Caki2 (cell line): ENCODE measurements at places on chromosomes 3 and 15. TPM values are rescaled to one million over a fixed set of nuclear protein-coding genes. Genes with fewer than 3 reads are reported as not detected.

- no peak for DNase-seq
Observed at GRCh38 chr15:74667975-74668374, 27.8 kb downstream of the EDC3 start.

DNA sequence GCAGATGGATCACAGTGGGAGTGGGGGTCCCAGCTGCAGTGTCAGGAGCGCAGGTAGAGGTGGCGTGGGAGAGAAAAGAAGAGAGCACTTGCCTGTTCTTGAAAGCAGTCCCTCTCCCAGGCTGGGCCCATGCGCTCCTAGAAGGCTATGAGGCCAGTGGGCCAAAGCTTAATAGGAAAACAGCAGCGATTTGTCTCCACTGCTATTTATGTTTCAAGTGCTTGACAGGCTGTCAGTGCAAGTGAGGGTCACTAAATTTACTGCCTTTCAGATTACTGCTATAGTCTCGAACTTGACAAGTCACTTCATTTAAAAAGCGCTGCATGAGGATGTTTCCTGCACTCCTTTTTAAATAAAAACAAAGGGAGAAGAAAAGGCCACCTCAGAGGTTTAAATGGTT lies 239.5 kb downstream of the GAP43 start:
- no peak for DNase-seq

DNA sequence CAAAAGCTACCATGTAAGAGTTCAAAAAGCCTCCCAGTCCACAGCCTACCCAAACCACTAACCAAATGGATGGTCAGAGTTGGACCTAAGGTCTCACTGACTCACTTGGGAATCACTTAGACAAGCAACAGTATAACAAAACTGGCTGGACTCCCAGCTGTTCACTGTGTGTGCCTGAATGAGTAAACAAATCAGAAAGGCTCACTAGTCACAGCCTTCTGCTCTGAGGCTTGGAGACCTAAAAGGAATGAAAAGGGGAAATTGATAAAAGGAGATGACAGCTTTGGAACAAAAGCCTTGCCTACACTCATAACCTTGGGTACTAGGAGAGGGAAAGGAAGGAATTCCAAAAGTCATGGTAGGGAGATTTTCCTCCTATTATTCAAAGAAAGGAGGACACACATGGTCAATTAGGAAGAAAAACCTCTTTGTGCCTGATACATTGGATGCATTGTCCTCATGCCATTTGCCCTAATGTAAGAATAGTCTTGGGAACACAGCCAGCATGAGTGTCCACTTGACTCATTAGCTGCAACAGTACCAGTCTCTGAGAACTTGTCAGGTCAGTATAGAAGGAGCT lies 92.3 kb downstream of the FRMD5 start:
- DNase-seq, result peak; percentile 92

The STRIT1 gene
- total RNA-seq, result not detected in 2 replicates

The PDZRN3 gene
- total RNA-seq, result 1.4 and 44.8 TPM in 2 replicates

GRCh38 chr3:155281912-155282311 lies 11.6 kb downstream of the STRIT1 start:
- DNase-seq, result no peak

The FAM240A gene
- not detected in 2 replicates for total RNA-seq

The MORC1 gene
- total RNA-seq, result not detected in 2 replicates

GRCh38 chr3:43857361-43858293 lies 166.9 kb downstream of the ABHD5 start:
- no peak for DNase-seq

DNA sequence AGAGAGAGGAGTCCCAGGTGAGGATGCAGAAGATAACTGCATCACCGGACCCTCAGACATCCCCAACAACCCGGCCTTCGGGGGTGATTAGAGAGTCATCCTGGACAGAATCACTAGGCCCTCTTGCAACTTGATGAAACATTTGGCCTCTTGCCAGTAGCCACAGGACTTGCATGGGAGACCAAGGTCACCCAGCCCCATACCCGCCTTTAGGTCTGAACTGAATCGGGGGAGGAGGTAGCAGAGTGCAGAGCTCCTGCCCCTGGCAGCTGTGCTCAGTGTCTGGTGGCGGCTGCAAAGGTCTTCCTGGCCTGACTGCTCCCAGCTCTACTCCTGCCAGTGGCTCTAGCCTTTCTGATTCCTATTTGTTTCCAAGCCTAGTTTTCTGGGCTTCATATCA lies 12.4 kb downstream of the PIF1 start:
- DNase-seq, result peak; percentile 25

- DNase-seq, result no peak
Observed at GRCh38 chr3:140146668-140147067, 211.7 kb downstream of the CLSTN2 start.

The TMEM45A gene
- total RNA-seq, result 13.0 and 24.5 TPM in 2 replicates

DNA sequence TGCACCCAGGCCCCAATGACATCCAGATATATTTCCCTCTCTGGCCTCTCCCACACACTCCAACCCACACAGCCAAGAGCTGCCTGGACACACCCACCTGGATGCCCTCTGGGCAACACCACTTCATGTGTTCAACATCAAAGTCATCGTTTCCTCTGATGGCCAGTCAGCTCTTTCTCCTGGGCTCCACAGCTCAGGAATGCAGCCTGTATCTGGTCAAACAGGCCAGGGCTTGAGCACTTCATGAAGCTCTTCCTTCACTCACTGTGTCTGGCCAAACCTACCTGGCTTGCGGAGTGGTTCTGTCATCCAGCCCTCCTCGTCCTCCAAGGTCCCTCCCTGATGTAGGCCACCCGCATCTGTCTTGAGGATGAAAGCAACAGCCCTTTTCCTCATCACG lies 35.8 kb upstream of the SLC6A11 start:
- DNase-seq, result no peak

GRCh38 chr15:94127006-94127405 lies 104.4 kb upstream of the MCTP2 start:
- no peak for DNase-seq
